ENCODE measurements at places on chromosomes 1 and 21.

DNA sequence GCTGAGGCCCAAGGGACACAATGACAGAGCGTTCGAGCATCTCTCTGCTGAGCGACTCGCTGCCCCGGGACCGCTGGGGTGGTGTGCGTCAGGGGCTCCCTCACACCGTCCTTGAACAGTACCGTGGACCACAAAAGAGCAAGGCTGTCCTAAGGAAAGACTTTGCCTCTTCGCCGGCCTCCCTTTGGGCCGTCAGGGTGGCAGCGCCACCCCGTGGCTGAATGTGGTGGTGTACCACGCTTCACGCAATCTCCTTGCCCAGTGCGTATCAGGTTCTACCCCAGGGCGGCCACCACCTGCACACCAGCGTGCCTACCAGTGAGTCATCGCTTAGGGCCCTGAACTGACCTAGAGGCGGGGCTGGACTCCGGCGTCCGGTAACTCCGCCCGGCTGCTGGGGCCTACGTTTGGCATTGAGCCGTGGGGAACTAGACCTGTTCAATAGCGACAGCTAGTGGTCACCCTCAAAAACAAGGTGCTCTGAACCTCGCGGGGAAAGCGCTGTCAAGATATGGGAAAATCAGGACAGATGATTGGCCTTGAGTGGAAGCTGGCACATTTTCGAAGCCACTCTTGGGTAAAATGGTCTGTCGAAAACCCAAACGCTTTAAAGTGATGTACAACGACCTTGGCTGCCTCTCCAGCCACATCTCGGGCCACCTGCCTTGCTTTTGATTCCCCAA, 8.1 kb upstream of the TRAF3IP3 start:
- DNase-seq, result peak; percentile 80

DNA sequence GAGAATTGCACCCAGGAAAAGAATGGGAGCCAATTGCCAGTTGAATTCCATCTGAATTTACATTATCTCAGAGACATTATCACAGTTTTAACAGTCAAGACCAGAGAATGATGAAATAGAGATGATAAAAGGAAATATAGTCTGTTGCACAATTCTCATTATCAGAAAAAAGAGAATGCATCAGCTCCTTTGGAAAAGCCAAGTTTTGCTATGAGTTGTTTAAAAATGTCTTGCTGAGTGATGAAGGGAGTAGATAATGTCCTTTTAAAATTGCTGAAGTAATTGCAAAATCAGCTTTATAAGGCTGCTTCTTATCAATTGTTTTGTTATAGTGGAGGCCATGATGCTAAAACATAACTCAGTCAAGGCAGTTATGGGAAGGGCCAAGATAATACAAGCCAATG, 37.9 kb upstream of the EEIG2 start:
- no peak for DNase-seq

GRCh38 chr1:54952950-54953718, 27.3 kb upstream of the TMEM61 start:
- no peak for DNase-seq

- DNase-seq, result no peak
These were observed 123.1 kb downstream of the PGBD5 start for GRCh38 chr1:230303069-230303468.

DNA sequence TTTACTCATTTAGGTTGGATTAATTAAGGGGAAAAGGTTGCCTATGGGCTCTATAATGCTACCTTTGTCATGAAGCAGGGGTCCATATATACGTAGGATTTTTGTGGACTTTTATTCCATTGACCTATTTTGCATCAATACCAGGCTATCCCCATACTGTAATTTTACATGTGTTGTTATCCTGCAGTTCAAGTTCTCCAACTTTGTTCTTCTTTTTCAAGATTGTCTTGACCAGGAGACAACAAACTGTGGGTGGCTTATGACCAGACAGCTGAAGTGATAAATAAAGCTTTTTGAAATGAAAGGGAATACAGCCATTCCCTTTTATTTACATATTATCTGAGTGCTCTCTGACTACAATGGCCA, 345.7 kb downstream of the BARHL2 start:
- DNase-seq, result no peak

- no peak for DNase-seq
These were observed 44.8 kb downstream of the ATP6V1G3 start for GRCh38 chr1:198495631-198496030.

DNA sequence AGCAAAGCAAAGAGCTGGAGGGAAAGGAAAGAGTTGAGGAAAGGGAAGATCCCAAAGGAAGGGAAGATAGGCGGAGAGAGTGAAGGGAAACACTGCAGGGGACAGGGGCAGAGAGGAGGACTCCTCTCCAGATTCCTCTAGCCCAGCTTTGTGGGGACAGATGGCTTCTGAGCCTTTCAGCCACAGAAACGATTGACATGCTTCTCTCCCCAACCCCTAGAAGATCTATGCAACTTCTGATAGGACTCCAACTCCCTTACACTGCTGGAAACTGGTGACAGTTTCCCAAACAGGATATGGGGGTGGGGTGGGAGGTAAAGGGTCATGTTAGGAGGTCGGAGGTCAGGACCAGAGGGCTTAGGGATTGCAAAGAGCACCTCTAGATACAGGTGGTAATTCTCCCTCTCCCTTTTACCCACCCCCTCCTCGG, 6.5 kb downstream of the MEX3A start:
- DNase-seq, result no peak

DNA sequence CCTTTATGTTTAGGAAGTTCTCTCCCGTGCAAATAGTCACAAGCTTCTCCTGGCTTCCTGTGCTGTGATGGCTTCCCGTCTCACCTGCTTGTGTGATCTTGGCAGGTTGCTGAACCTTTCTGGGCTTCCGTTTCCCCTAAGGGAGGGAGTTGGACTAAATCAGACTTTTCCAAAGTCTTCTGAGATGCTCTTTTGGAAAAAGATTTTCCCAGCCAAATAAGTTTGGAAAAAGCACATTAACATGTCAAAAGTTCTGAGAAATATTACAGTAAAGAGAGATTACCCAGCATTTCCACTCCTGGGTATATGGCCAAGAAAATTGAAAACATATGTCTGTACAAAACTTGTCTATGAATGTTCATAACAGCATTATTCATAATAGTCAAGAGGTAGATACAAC, 36.0 kb upstream of the TENT5C start:
- DNase-seq, result no peak

GRCh38 chr21:37474342-37474741, 107.8 kb downstream of the DYRK1A start:
- no peak for DNase-seq

- no peak for DNase-seq
These were observed 203.2 kb downstream of the APP start for GRCh38 chr21:25967181-25967900.

DNA sequence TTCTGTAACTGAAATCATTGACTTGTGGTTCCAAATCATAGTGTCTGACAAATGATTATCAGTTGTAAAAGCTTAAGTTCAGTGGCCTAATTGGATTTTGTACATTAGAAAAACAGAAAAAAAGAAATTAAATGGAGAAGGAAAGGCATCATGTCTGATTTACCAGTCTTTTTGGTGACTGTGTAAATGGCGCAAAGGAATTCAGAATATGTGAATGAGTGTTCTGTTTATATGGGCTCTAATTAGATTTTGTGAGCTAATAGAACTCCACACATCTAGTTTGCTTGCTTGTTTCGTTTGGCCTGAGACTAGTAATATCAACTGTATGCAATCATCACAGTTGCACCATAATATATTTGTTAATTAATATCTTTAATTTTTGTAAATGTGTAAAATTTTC, 151.7 kb downstream of the PLA2G4A start:
- no peak for DNase-seq

DNA sequence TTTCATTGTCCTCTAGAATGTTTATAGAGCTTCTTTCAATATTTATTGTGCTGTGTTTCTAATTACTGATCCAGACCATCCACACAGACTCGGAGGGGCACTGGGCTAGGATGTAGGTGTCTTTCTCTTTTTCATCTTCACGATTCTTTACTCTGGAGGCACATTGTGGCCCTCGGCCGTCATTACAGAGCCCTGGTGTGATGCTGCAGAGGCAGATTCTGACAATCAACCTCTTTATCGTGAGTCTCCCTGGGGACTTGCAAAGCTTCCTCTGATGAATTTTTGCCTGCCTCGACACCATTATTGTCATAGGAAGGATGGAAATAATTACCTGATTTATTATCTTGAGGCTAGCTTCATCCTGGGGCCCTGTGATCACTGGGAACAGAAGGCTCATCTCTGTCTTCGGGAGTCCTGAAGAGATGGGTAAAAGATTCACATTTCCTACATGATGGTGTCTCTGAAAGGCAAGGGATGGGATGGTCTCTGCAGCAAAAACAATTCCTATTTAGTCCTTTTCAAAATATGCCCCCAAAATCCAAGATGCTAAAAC, 89.4 kb downstream of the SEC16B start:
- no peak for DNase-seq

- DNase-seq, result no peak
These were observed 5.8 kb upstream of the ANKRD13C start for GRCh38 chr1:70360321-70360720.

- DNase-seq, result no peak
These were observed 11.1 kb downstream of the FLG start for GRCh38 chr1:152313970-152314369.

- no peak for DNase-seq
These were observed 27.3 kb upstream of the GOLT1A start for GRCh38 chr1:204241050-204241449.

DNA sequence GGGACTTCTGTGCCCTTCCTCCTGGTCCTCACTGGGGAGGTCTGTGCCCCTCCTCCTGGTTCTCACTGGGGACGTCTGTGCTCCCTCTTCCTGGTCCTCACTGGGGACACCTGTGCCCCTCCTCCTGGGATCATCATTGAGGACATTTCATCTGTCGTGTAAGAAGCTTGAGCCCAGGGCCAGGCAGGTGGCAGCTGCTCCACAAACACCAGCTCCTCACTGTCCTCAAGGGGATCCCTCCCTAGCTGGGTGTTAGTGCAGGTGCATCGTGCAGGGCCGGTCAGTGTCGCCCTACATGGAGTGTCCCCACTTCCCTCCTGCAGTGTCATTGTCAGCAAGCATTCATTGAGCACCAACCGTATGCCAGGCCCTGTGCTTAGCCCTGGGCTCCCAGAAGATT, 312.7 kb downstream of the PTPRU start:
- DNase-seq, result no peak

GRCh38 chr1:230618537-230618936, 23.7 kb upstream of the COG2 start:
- no peak for DNase-seq

- peak; percentile 68 for DNase-seq
These were observed 179.9 kb downstream of the DENND1B start for GRCh38 chr1:197595304-197595904.

DNA sequence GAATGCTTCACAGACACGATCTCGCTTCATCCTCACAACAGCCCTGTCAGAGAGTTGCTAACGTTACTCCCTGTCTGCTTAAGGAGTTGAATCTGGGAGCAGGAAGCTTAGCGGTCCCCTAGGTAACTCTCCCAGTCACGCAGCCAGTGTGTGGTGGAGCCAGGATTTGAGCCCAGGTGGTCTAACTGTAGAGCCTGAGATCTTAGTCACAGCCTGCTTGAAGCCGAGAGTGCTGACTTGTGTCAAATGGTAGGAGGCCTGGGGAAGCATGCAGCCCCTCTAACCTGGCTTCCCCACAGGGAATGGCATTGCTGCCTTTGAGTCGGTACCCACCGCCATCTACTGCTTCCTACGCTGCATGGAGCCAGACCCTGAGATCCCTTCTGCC, 4.1 kb downstream of the ADPRS start:
- no peak for DNase-seq

DNA sequence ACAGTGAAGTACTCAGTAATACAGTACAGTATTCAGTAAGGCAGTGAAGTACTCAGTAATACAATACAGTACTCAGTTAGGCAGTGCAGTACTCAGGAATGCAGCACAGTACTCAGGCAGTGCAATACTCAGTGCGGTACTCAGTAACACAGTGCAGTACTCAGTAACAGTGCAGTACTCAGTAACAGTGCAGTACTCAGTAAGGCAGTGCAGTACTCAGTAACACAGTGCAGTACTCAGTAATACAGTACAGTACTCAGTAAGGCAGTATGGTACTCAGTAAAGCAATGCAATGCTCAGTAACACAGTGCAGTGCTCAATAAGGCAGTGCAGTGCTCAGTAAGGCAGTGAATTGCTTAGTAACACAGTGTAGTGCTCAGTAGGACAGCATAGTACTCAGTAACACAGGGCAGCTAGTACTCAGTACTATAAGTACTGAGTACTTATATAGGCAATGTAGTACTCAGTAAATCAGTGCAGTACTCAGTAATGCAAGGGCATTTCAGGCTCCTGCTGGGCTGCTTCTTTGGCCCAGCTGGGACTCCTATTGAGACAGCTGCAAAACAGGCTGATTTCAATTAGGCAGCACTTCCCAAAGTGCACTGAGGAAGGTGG, 411.3 kb downstream of the DISC1 start:
- no peak for DNase-seq

DNA sequence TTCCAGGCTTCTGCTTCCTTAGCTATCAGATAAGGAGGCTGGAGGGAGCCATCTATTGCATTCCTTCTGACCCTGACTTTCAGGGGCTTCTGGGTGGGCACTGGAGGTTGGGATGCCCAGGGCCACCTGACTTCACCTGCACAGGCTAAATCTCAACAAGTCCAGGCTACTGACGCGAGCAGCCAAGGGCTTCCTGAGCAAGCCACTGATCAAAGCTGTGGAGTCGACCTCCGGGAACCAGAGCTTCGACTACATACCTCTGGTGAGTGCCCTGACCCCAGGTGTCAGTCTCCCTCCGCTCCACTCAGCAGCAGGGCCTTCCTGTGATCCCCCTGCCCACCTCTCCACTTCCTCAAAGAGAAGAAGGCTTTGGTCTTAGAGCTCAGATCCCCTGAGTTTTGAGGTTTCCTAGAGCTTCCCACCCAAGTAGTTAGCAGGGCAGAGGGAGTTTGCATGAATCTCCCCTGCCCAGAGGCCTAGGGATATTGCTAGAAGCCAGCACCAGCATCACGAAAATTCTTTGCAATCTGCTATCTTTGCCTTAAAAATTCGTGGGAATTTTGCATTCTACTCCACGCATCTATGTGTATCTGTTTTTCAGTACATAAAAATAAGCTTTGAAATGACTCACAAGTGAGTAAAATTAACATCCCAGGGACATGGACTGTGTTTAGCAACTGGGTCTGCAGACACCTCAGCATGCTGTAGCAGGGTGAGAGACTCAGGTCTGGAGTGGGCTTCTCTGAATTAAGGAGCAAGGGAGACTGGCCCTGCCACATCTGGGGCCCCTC, 61.4 kb downstream of the VWA5B1 start:
- no peak for DNase-seq

GRCh38 chr1:18035145-18035544, 72.5 kb upstream of the IGSF21 start:
- DNase-seq, result no peak
